ENCODE measurements at places on chromosomes 7 and 10. TPM values are rescaled to one million over a fixed set of nuclear protein-coding genes. Genes with fewer than 3 reads are reported as not detected.

Gene KCNMA1
- total RNA-seq, result 2.2 TPM

Gene PAPSS2
- total RNA-seq, result 11.1 TPM

Gene DRGX
- not detected for total RNA-seq

Gene SDHAF3
- 24.6 TPM for total RNA-seq

Gene TYW1B
- 3.1 TPM for total RNA-seq

Gene MORN4
- total RNA-seq, result 8.0 TPM

Gene DOCK1
- total RNA-seq, result 16.8 TPM

Gene CYP3A7
- not detected for total RNA-seq

Gene ARHGAP22
- 3.5 TPM for total RNA-seq

Gene TMEM196
- not detected for total RNA-seq

Gene TMEM139
- 14.8 TPM for total RNA-seq

Gene ITGA8
- total RNA-seq, result 1.7 TPM

Gene ENKUR
- total RNA-seq, result not detected

Gene MALRD1
- total RNA-seq, result 1.1 TPM

Gene NME8
- not detected for total RNA-seq

Gene ZNRF2
- 8.7 TPM for total RNA-seq

Gene HOXA2
- 0.14 TPM for total RNA-seq

Gene VPS37D
- 3.0 TPM for total RNA-seq

Gene LRIT1
- total RNA-seq, result not detected

Gene MAT1A
- 0.19 TPM for total RNA-seq

Gene GTF2IRD1
- 19.1 TPM for total RNA-seq

Gene ZNF425
- total RNA-seq, result 0.60 TPM

Gene MMRN2
- total RNA-seq, result 35.8 TPM

Gene AKR1D1
- total RNA-seq, result not detected

Gene TFR2
- total RNA-seq, result 0.22 TPM

Gene ZNF485
- 1.8 TPM for total RNA-seq
